ENCODE measurements at places on chromosomes 13 and 19.

DNA sequence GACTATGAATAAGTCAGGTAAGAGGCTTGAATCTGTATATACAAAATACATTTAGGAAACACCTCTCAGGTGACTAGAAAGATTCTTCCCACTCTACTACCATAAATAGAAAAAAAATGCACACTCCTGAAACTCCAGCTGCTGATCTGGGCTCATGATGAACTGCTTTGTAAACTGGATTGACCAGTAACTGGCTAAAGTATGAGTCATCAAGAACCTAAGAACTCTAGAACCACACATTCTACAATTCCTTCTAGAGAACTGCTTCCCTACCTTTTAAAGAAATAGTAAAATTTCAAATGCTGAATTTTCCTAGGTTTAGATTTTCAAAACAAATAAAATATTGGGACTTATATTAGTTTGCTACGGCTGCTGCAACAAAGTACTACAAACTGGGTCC lies 55.2 kb downstream of the ELF1 start:
- no peak for DNase-seq

DNA sequence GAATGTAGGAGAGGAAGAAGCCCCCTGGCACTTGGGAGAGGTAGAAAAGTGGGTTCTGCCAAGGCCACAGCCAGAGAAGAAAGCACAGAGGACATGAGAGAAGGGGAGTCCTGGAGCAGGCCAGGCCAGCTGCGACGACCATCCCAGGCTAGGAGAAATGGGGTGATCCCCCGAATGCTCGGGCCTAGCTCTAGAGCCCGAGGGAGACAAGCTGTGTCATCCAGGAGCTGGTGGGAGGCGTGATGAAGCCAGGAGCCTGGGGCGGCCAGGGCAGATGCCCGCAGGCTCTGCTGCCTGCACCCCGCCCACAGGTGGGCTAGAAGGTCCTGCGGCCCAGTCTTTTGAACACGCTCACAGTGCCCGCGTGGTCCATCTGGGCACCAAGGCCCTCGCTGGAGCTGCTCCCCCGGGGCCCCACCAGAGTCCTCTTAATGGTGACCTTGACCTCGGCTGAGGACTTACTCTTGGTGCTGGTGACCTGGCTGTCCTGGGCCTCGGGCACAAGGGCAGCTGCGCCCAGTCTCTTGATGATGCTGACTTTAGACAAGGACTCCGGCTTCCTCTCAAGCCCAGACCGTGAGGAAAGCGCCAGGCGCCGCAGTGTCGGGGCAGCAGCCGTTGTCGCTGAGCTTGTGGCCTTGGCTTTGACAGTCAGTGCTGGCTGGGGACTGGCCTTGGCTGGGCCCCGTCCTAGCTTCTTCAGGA lies 26.5 kb downstream of the C19orf47 start:
- DNase-seq: no peak

DNA sequence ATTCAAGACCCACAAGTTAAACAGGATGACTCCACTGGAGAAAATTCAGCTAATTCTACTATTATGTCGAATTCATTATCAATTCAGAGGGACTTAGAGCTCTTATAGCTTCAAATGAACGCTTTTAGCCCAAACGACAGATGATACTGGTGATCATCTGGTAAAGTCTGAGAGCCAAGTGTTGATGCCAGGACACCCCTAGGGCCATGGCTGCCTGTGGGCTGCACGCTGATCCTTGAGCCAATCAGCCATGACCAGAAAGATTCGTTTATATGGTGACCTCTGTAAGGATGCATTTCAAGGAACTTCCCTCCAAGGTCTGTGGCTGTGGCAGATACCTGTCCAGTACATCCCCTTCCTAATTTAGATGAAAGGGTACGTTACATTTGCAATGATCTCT lies 10.9 kb downstream of the MEDAG start:
- no peak for DNase-seq

DNA sequence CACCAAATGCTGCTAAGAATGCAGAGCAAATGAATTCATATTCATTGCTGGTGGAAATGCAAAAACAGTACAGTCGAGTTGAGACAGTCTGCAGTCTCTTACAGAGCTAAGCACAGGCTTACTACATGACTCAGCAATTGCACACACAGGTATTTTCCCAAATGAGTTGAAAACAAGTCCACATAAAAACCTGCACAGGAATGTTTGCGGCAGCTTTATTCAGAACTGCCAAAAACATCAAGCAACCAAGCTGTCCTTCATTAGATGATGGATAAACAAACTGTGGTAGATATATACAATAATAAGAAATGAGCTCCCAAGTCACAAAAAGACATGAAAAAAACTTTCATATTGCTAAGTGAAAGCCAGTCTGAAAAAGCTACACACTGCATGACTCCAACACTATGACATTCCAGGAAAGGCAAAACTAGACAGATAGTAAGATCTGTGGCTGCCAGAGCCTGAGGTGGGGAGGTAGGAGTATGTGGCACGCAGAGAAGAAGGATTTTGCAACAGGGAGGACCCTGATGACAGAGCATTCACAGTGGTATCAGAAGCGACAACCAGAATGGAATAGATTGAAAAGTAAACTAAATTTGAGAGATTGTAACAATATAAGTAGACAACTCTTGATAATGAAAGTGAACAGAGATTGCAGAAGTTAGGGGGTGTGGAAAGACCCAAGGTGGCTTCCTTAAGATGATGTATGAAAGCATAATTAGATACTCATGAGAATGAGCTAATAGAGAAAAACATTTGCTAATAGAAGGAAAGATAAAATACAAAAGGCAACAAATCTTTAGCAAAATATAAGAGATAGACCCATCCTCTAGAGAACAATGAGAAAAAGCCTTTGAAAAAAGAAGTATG lies 52.7 kb downstream of the TSC22D1 start:
- no peak for DNase-seq

- no peak for DNase-seq
These were observed 104.5 kb downstream of the PIBF1 start for GRCh38 chr13:72886272-72887067.

DNA sequence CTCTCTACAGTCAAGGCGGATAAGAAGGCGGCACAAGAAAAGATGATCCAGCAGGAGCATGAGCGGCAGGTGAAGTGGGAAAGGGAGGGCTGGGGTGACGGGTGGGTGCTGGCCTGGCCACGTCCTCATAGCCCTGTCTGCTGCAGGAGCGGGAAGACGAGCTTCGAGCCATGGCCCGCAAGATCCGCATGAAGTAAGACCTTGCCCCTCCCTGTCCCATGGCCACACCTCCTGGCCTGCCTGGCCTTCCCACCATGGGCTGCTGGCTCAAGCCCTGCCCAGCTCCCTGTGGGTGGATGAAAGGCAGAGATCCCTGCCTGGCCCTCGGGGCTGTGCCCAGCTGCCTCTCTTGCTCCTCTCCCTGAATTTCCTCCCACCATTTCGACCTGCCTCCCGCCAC lies 7.2 kb downstream of the ZNF296 start:
- DNase-seq: no peak

DNA sequence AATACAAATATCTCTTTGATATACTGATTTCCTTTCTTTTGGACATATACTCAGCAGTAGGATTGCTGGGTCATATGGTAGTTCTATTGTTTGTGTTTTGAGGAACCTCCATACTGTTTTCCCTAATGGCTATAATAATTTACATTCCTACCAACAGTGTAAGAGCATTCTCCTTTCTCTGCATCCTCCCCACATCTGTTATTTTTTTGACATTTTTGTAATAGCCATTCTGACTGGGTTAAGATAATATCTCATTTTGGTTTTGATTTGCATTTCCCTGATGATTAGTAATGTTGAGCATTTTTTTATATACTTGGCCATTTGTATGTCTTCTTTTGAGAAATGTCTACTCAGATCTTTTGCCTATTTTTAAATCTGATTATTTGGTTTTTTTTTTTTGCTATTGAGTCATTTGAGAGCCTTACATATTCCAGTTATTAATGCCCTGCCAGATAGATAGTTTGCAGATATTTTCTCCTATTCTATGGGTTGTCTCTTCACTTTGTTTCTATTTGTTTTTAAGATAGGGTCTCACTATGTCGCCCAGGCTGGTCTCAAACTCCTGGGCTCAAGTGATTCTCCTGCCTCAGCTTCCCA lies 95.7 kb downstream of the FNDC3A start:
- no peak for DNase-seq

DNA sequence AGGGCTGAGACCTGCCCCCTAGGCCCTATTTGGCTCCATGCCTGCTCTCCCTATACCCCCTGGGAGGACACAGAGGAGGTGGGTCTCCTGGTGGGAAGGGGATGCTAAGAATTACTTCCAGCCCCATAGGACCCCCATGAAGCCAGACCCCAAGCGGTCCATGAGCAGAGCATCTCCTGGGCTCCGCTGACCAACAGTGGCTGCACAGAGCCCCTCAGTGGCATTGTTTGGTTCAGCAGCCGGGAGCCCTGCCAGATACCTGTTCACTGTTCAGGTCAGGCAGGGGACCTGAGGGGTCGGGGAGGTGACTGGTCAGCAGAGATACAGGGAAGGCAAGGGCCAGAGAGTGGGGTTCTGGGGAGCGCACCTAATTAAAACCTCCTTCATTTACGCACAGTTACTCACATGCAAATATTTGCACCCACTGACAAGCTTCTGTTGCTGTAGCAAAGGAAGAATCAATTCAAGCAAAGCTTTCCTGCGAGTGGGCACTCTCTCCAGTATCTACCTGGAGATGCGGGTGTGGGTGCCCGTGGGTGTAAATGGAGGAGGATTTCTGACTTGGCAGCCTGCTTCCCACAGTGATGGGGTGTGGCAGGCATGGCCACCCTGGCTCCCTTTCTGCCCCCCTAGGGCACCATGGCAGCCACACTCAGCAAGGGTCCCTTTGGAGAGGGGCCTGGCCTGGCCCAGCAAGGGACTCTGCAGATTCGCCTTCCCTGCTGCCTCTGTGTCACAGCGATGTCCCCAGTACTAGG lies 83.5 kb downstream of the CHST8 start:
- no peak for DNase-seq

GRCh38 chr19:18520848-18521691 lies 800 bp downstream of the ELL start:
- DNase-seq: peak; percentile 35

GRCh38 chr19:6273701-6274601 lies 5.8 kb downstream of the MLLT1 start:
- no peak for DNase-seq

GRCh38 chr13:31037874-31038500 lies 105.5 kb downstream of the TEX26 start:
- DNase-seq: no peak

Measured in stimulated activated CD4-positive, alpha-beta T cell treated with anti-CD3 and anti-CD28 coated beads, Interleukin-15, amount 100 ng/mL, for 24 hours (primary cell).